ENCODE measurements at places on chromosomes 7 and 10. TPM values are rescaled to one million over a fixed set of nuclear protein-coding genes. Genes with fewer than 3 reads are reported as not detected.

EIF3B gene
- 165 TPM for total RNA-seq

PAPOLB gene
- not detected for total RNA-seq

TMEM196 gene
- not detected for total RNA-seq

RAB18 gene
- 42.7 TPM for total RNA-seq

CUZD1 gene
- 0.30 TPM for total RNA-seq

FANK1 gene
- total RNA-seq: 13.9 TPM

RET gene
- total RNA-seq: not detected

HOXA2 gene
- not detected for total RNA-seq

TDRD1 gene
- total RNA-seq: 7.7 TPM

EEPD1 gene
- total RNA-seq: 11.3 TPM

NDUFB2 gene
- total RNA-seq: 148 TPM

FAM131B gene
- total RNA-seq: 0.98 TPM

CYP26C1 gene
- total RNA-seq: 0.23 TPM

HYAL4 gene
- not detected for total RNA-seq

HHEX gene
- total RNA-seq: 7.7 TPM

FAM25A gene
- total RNA-seq: not detected

PIK3CG gene
- not detected for total RNA-seq

CFAP46 gene
- 0.38 TPM for total RNA-seq

LRIT1 gene
- total RNA-seq: not detected

DNAJC2 gene
- total RNA-seq: 17.1 TPM

CTAGE15 gene
- total RNA-seq: not detected

CALML5 gene
- total RNA-seq: not detected

AGFG2 gene
- 1.2 TPM for total RNA-seq

SCIN gene
- 0.23 TPM for total RNA-seq

TMEM72 gene
- total RNA-seq: not detected

KCNIP2 gene
- total RNA-seq: 1.1 TPM

ACSL5 gene
- total RNA-seq: 0.30 TPM

VDAC2 gene
- total RNA-seq: 187 TPM

HOXA11 gene
- total RNA-seq: not detected

IDI2 gene
- total RNA-seq: not detected

CPED1 gene
- 32.2 TPM for total RNA-seq

PAX4 gene
- total RNA-seq: not detected

SNCG gene
- total RNA-seq: 48.3 TPM

MEIG1 gene
- not detected for total RNA-seq

SORCS3 gene
- total RNA-seq: not detected

C10orf90 gene
- total RNA-seq: 0.23 TPM

ANKRD7 gene
- total RNA-seq: 0.23 TPM

ENTPD7 gene
- total RNA-seq: 12.4 TPM

CLCN1 gene
- total RNA-seq: not detected

CCDC7 gene
- 8.7 TPM for total RNA-seq

UPP1 gene
- total RNA-seq: 14.4 TPM

SFTPA1 gene
- total RNA-seq: not detected

CUBN gene
- 3.4 TPM for total RNA-seq

PLPP4 gene
- 3.2 TPM for total RNA-seq

IL6 gene
- total RNA-seq: 32.2 TPM

COL17A1 gene
- total RNA-seq: 0.23 TPM

SPDYE16 gene
- total RNA-seq: 0.12 TPM

ING3 gene
- total RNA-seq: 8.5 TPM

TSPAN15 gene
- 3.9 TPM for total RNA-seq

IRF5 gene
- 0.15 TPM for total RNA-seq

ANKRD1 gene
- 1.5 TPM for total RNA-seq
